ENCODE measurements at places on chromosomes 12 and 14.

DNA sequence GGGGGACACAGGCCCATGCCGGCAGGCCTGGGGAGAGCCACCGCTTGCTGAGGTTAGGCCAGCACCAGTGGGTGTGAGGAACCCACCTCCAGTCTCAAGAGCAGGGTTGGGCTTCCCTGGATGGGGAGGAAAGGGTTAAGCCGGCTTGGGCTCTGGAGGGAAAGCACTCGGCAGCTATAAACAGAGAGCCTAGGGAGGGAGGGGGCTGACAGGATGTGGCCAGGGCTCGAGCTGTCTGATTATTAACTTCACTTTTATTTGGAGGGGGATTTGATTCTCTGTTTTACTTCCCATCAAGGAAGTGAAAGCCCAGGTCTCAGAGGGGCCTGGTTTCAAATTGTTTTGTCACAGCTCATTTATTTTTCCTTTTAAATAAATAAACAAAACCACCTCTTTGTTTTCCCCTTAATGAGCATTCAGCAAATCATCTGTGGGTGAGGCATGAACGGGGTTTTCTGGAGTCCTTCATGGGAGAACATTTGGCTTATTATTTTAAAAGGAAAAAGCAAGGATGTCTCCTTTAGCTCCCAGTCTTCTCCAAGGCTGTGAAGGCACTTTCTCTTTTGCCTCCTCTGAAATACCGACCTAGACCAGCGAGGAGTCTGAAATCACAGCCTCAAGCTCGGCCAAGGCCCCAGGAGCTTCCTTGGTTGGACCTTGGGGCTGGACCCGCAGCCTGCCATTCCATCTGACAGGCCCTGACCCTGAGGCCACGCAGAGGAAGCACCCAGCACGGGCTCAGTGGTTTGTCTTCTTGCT lies 21.9 kb upstream of the ZFP36L1 start:
- peak; percentile 67 for DNase-seq

DNA sequence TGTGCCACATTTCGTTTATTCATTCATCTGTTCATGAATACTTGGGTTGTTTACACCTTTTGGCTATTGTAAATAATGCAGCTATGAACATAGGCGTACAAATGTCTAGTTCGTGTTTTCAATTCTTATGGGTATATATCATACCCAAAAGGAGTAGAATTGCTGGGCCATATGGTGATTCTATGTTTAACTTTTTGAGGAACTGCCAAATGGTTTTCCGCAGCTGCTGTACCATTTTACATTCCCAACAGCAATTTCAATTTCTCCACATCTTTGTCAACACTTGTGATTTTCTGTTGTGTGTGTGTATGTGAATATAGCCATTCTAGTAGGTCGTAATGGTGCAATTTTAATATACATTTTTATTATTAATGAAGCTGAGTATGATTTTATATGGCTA lies 326.2 kb downstream of the ETNK1 start:
- no peak for DNase-seq

DNA sequence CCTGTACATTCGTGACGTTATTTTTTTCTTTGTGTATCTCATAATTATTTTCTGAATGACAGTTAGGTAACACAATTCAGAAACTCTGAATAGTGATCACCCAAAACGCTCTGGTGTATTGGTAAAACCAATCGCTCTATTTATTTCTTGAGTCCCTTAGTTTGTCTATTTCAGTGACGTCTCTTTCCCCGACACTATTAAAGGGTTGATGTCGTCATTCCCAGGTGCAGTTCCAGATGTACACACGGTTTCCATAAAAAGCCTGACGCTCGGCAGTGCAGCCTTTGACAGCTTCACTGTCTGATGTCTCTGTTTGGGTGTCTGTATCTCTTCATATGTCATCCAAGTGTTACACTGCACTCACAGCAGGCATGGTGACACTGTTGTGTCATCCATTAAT lies 701.4 kb downstream of the TMEM121 start:
- DNase-seq: no peak

DNA sequence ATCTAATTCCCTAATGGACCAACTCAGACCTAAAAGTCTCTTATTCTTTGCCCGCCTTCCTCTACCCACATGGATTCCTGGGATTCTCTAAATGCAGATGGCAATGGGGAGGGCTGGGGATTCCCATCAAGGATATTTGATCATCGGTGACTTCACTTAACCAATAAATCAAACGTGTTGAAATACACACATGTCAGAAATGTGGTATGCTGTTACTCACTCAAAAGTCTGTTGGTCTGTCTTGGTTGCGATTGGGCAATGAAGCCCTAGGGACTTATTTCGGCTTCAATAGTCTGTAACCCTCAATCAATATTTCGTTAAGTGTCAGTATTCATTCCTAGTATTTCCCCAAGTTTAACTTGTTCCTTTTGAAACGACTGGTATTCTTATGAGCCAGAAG lies 117.2 kb upstream of the DIO3 start:
- no peak for DNase-seq

DNA sequence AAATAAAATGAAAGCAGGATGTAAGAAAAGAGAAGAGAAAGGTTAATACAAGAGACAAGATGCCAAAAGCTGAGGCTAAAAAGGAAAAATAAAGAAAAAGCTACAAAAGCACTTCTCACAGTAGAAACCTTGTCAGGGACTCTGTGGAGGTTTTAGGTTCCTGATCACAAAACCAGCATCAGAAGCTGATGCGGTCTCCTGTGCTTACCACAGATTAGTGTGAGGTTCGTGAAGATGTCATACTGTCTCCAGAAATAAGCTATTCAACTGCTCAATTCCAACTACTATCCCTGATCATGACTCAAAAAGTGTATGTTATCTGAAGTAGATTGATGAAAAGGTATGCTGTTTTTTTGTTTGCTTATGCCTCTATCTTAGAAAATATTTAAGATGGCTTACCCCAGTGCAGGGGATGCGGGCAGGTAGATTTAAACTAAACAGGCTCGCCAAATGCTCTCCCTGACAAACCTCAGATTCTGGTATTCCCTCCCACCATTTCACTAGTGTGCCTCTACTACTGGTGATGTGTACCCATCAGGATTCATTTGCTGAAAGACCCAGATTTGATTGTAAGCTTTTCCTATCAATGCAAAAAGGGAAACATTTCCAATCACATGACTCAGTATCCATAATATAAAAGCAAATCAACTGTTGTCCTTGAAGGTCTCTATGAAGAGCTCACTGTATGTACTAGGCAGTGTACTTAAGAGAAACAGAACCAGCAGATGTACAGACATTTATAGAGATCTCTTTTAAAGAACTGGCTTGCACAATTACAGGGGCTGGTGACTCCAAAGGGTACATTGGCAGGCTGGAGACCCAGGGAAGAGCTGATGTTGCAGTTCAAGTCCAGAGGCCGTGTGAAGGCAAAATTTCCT lies 169.5 kb upstream of the FOXN3 start:
- peak; percentile 58 for DNase-seq

All from activated CD4-positive, alpha-beta T cell treated with anti-CD3 and anti-CD28 coated beads, Interleukin-2, amount 10 ng/mL, durations not matched to agents 7 days and 5 days (primary cell).